NCI-H146 (cell line): ENCODE measurements at places on chromosomes 6 and 20.

GRCh38 chr6:19836799-19837510 is at the start of gene ID4:
TSS of gene ID4 (plus strand) at chr6:19837370. CDS start at chr6:19837755, 385 bp downstream.
- DNase-seq: peak; percentile 92

DNA sequence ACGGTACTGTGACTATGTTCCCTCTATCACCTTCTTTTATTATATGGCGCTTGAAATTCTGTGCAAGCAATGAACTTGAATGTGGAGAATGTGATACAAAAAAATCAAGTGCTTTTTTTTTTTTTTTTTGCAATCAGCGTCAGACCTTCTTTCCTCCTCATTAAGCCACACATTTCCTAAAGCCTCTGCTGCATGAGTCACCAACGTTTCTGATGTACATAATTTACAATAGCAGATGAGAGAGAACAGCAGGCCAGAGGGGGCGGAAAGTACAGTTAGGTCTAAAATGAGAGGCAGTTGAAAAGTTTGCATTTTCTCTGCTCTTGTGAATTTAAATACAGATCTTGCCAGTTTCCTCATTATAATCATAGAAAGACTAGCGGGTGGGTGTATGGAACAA is 114.6 kb upstream of the RIPOR2 start:
- no peak for DNase-seq

DNA sequence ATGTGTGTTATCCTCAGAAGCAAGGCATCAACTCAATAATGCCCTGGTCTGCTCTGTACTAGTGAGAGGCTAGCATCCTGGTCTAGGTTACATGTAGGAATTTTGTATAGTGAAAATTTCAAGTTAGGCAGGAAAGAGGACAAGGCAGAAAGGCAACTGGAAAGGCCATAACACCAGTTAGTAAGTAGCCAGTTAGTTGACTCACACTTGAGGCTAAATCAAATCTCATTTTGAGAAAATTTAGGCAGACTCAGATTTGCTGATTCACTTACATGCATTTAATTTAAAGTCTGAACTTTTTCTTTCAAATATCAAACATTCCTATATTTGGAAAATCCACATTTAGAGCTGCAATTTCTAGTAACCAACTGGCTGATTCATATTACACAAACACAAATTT is 184.5 kb upstream of the TCF21 start:
- DNase-seq: no peak

GRCh38 chr6:33761922-33762629 is 15.4 kb upstream of the IP6K3 start:
- peak; percentile 59 for DNase-seq

- DNase-seq: no peak
Measured at GRCh38 chr20:7722564-7722963, 217.7 kb downstream of the HAO1 start.

- DNase-seq: no peak
Measured at GRCh38 chr20:48212806-48213509, 427.7 kb upstream of the SULF2 start.

DNA sequence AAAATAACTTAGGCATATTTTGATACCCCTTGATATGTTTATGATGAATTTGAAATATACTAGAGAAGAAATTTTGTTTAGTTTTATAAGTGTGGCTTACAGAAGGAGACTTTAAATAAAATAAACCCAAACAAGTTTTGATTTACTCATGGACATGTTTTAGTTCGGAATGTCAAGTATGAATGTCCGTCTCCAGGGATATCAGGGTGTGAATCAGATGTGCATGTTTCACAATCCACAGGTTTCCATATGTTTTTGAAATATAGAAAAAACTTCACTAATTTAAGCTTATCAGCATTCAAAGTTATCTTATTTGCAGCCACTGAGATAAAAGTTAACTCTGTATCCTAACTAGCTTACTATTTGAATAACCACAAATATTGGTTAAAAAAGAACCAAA is 51.5 kb downstream of the PLCB1 start:
- DNase-seq: no peak

GRCh38 chr6:147922799-147923198 is 414.3 kb downstream of the SAMD5 start:
- DNase-seq: peak; percentile 53

DNA sequence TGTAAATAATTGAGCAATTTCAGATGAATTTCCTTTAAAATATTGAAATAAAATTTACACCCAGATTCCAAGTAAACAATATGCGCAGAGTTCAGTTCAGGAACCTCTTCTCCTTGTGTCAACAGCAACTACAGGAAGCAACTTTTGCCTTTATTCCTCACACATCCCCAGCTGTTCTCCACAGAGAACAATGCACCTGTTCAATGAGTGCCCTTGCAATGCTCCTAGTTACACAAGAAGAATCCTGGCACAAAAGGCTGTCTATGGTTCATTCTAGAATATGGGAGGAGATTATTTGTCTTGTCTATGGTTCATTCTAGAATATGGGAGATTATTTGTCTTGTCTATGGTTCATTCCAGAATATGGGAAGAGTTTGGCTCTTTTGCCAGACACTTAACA is 454.9 kb downstream of the BTBD3 start:
- peak; percentile 93 for DNase-seq

- no peak for DNase-seq
Measured at GRCh38 chr6:122005661-122006060, 393.8 kb upstream of the HSF2 start.

DNA sequence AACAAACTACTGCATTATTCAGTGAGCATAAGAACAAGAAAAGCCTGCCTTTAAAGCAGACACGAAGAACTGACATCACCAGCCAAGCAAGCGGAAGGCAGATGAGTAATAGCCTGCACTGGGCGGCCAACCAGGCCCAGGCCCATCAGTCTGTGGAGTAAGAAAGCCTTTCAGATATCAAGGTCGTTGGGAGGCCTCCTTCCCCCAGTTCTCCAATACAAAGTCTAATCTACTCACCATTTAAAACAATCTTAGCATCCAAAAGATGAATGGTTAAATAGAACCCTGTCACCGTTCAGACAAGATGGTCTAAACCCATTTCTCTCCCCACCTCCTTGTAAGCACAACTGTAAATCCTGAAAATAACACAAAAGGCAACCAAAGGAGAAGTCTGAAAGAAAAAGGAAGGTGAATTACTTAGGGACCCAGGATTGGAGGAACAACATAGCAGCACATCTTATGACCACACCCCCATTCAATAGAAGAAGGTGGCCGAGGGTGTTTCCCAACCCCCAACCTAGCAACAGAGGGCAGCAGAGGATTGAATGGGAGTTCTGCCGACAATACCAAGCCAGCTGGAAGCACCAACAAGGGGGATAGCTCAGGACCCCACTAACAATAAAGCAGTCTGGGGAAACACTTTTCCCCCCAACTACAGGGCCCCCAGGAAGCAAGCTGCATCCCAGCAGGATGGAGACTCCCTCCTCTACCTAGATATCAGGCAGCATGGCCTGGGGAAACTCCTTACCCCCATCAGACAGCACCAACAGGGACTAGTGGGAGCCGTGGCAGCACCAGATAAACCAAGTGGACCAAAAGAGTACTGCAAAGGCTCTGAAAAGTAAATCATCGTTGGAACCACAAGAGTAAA is 67.9 kb downstream of the ZHX3 start:
- DNase-seq: no peak

- no peak for DNase-seq
Measured at GRCh38 chr20:53657732-53658131, 64.1 kb upstream of the ZNF217 start.

GRCh38 chr20:37773291-37773826 is 79.5 kb downstream of the CTNNBL1 start:
- DNase-seq: no peak

DNA sequence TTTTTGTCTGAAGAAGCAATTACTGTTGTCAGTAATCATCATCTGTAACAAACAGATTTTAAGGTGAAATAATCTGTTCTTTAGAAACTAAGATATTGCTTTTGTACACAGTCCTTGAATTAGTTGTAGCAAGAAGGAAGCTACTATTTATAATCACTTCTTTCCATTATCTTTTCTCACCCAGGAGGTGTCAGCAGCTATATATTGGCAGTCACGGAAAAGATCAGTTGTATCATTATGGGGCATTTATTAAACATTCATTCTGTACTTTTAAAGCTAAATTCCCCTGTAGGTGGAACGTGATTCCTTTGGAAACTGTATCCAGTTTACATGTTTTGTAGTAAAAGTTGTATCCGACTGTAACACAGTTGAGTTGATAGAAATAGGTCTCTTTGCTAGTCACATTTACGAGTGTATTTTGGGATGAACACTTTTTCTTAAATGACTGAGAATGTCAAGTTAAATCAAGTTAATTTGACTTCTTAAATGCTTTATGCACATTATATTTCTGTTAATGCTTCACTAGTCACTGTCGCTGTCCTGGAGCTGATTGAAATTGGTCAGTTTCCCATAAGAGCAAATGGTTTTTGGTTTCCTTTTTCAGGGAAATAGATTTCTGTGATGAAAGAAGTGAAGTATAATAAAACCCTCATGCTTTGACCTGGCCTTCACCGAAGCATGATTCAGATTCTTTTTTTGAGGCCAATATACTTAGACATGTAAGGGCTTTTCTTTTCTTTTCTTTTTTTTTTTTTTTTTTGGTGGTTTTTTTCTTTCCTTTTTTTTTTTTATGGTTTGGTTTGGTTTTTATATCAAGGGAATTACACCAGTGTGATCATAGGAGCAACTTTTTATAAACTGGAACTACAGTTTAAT is 5.1 kb downstream of the QKI start:
- no peak for DNase-seq

GRCh38 chr6:123898665-123899064 is 95.0 kb downstream of the NKAIN2 start:
- peak; percentile 56 for DNase-seq

- no peak for DNase-seq
Measured at GRCh38 chr6:3890047-3890446, 40.9 kb downstream of the FAM50B start.

DNA sequence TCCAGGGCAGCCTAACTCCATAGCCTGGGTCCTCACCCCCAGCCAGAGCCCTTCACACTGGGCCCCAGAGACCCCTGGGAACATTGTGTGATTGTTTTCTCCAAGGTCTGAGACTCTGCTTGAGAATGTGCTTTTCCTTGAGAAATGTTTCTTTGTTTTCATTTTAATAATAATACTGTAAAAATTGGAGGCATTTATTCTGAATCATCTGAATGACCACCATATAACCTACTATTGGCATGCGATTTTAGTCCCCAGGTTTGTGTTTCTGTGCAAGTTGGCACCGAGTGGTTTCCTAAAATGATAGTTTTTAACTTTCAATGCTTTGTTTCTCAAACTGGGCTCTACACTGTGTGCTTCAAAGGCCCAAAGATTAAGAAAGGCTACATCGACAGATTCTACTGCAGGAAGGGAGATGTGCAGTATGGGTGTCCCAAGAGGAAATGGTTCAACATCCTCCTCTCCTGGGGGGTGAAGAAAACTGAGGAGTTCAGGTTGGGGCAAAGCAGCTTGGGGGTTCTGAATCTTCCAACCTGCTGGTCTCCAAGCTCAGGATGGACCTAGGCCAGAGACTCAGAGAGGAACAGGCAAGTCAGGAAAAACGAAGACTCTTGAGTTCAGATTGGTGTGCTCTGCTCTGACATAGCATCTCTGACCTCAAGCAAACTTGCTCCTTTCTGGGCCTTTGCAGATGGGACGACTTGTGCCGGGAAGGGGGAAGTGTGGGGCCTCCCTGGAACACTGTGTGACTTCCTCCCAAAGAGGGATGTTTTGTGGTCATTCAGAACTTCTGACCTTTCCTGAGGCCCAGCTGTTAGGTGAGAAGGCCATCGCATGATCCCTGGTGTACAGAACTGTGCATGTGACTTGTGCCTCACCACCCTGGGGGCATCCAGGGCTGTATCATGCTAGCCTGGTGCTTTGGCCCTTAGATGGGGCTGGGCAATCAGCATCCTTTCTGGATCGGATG is 31.0 kb downstream of the DAAM2 start:
- no peak for DNase-seq

GRCh38 chr20:1272368-1273100 is 6.4 kb downstream of the SNPH start:
- DNase-seq: no peak

DNA sequence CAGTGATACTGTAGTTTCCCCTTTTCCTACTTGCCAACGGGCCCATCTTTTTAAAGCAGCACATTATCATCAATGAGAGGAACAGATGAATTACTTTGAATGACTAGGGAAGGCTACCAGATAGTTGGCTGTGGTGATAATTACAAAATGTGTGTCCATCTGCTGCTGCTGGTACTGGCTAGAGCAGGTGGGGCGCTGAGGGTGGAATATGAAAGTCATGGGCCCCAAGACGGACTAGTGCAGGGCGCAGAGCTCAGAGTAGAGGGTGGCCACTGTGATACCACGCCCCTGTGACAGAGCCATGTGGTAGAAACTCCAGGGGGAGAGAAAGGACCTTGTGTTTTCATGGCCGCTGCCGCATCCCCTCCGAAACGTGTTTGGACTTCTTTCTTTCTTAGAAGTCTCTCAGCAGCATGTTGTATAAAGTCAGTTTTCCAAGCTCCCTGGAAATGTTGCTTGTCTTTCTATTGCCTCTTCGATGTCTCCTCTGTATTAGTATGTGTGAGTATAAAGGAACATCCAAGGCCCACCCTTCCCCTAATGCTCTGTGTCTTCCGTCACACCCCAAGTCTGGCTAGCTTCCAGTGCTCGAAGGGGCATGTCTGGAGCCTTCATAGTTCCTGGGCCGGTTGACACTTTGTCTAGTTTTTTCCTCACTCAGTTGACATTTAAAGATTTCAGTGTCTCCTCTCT is 88.1 kb downstream of the PPP1R14C start:
- DNase-seq: no peak

- no peak for DNase-seq
Measured at GRCh38 chr20:48478370-48478769, 349.4 kb downstream of the PREX1 start.

GRCh38 chr20:4787820-4788219 is 66.1 kb downstream of the PRND start:
- no peak for DNase-seq

DNA sequence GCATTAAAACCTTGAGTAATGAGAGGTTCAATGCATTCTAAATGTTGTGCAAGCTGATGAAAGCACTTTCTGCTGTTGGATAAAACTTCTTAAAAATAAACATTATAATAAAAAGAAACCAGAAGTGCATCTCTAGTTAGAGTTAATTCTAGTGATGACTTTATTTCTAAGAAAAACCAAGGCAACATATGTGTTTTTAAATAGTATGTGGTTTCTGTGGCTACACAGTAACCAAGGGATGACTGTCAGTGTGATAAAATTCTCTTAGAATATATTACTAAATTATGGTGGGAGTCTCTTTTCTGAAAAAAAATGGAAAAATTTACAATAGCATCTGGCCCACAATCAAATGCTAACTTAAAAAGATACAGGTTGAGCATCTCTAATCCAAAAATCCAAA is 117.0 kb downstream of the ME1 start:
- DNase-seq: no peak

- peak; percentile 53 for DNase-seq
Measured at GRCh38 chr6:147205690-147206600, 1.7 kb downstream of the STXBP5 start.

DNA sequence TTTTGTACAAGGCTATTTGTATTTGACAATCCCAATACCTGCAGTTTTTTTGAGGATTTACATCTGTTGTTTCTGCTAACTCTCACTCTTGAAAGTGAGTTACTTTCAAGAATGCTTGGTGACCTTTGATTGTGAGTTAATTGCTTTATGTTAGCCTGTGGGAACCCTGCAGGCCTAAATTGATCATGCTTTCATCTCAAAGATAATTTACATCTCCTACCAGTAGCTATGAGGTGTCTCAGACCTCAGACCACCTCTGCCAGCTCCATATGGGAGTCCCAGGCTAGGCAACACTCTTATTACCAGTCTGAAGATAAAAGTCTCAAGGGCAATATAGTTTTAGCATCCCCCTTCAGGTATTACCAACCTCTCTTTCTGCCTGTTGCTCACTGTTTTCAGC is 116.4 kb upstream of the THEMIS start:
- no peak for DNase-seq
